Panc1 (cell line): ENCODE measurements at places on chromosomes 6 and 20.

GRCh38 chr6:10759312-10759839, 11.8 kb downstream of the TMEM14B start:
- peak; percentile 90 for DNase-seq

DNA sequence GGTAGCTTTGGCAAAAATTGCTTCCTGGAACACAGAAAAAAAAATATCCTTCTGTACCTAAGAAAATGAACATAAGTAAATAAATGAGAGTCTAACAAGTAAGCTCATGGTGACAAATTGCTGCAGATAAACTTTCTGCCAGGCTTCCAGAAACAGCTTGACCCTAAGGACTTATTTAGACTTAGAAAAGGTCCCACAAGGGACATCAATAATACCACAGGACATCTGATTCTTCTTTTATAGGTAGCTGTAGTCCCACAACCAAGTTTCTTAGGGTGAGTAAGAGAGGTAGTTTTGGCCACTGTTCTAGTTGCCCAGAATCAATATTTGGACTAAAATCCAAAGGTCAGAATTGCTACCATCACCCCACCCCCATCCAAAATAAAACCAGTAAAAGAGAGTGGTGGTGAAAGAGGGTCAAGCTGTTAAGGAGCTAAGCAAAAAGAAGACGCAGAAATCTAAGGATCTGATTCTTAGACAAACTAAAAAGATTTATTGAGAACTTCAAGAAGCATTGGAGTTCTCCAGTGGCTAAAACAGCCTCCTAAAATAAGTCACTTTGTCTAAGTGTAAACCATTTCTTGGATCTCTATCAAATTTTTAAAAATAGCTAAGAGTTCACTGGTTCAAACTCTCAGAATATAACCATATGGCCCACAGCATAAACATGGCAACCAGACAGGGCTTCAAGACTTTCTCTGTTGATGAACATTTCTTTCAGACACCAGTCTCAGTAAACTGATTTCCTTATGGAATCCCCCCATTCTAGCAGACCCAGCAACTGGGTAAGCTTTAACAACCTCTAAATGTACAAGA, 180.6 kb downstream of the PTPRK start:
- no peak for DNase-seq

GRCh38 chr20:13231031-13231752, 10.1 kb downstream of the ISM1 start:
- no peak for DNase-seq

DNA sequence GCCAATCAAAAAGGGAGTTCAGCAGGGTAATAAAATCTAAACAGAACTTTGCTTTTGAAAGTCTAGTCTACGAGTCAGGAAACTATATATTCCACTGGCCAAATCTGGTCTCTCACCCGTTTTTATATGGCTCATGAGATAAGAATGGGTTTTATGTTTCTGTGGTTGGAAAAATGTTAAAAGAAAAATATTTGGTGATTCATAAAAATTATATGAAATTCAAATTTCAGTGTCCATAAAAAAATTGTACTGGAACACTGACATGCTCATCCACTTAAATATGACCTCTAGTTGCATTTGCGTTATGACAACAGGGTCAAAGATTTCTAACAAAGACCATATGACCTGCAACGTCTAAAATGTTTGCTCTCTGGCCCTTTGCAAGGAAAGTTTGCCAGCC, 22.3 kb upstream of the LAMP5 start:
- no peak for DNase-seq
